ENCODE measurements at places on chromosomes 11 and 22.

GRCh38 chr11:72762641-72763304 lies 10.6 kb upstream of the ARAP1 start:
- DNase-seq = no peak

- DNase-seq = no peak
Measured at GRCh38 chr11:7890417-7891172, 40.5 kb downstream of the OR10A6 start.

- no peak for DNase-seq
Measured at GRCh38 chr22:50420581-50420980, 54.3 kb downstream of the SBF1 start.

DNA sequence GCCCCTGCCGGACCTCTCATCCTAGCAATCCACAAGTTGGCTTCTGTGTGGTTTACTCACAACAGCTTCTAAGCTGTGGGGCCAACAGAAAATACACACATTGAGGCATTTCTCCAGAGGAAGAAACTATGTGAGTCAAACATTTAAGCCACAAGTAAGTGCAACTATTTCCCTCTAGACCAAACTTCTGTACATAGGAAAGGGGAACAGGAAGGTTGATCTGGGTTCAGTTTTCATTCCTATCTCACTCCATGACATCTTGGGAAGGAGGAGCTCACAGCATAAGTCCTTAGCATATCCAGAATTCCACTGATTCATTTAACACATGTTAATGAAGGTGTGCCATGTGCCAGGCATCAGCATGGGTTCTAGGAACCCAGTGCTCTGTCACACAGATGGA lies 72.8 kb upstream of the PICALM start:
- no peak for DNase-seq

DNA sequence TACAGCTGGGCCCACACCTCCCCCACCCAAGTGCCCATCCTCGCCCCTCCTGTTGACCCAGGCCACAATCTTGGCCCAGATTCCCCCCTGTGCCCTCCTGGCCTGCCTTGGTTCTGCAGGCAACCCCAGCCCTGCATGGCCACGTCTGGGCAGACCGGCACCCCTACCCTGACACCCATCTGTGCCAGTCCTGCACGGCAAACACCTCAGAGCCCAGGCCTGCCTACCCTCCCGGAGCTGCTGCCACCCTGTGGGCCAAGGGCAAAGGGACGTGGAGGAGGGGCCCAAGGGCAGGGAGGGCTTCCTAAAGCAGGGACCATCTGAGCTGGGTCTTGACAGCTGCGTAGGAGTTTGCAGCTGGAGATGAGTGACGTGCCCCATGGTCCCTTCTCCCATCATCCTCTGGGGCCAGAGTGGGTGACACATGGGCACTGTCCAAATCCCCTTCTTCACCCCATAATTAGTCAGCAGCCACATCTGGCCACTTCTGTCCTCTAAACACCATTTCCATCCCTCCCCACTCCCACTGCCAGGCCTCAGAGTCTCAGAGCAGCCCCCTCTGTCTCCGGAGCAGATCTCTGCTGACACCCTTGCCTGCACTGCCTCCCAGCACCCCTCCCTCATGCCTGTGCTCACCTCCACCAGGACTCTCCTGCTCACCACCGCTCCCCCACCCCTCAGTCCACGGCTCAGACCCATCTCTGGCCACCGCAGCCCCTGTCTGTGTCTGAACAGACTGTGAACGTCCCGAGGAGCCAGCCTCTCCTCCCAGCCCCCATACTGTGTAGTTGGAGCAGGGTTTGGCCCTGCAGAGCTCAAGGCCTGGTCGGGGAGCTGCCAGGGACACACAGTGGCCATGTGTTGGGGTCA lies 35.6 kb upstream of the PPARA start:
- no peak for DNase-seq

- no peak for DNase-seq
Measured at GRCh38 chr22:24291515-24292201, 21.0 kb downstream of the SPECC1L start.

DNA sequence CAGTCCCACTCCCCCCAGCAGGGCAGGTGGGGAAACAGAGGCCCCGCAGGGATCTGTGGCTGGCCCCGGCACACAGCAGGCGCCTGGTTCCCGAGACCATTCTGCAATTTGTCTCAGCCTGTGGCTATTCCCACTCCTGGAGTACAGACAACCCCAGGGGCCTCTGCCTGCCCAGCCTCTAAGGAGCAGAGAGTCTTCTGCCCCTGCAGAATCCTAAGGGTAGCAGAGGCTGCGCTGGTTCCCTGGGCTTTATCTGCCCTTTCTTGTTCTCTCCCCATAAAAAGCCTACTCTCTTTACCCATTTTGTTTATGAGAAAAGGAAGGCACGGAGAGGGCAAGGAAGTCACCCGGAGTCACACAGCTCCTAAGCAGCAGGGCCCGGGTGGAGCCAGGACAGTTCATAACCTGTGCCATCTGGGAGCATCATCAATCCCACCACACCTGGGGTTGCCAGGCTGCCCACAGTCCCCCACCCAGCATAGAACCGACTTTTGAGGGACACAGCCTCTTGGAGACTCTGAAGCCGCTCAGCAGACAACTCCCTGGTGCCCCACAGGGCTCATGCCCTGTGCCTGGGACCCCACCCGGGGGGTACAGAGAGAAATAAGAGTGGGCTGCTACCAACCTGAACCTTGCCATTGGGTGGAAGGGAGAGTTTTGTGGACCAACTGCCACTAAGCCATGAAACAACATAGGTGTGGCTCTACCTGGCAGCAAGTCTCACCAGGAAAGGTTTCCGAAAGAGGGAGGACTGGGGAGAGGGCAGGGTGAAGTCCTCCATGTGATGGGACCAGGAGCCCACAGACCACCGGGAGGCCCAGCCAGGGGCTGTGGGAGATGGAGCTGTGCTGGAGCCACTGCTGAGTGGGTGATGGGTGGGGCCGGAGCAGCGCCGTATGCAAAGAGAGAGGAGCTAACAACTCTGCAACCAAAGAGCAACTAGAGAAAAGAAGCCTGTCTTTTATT lies 17.2 kb upstream of the LINC01488 start:
- DNase-seq = no peak

- no peak for DNase-seq
Measured at GRCh38 chr11:79362206-79362757, 78.5 kb downstream of the TENM4 start.

DNA sequence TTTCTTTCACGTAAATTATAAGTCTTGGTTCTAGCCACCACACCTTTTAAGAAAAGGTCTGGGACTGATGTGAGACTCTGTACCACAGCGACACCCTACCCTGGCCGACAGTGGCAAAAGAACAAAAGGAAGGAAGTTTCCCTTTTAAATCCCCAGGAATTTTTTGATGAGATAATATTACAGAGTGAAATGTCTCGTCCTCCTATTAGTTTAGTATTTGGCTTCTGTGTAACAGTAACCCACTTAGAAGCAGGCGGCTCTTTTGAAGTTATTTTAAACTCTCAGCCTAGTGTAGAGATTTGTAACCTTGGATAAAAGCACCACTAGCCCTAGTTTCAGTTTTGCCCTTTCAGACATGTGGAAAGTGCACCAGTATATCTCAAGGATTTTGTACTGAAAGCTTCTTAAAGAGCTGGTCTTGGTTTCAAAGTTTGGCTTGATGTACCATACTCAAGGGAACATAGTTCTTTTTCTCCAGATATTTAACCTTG lies 84.1 kb downstream of the C22orf31 start:
- no peak for DNase-seq

GRCh38 chr22:46676881-46677280 lies 56.7 kb downstream of the GRAMD4 start:
- no peak for DNase-seq

DNA sequence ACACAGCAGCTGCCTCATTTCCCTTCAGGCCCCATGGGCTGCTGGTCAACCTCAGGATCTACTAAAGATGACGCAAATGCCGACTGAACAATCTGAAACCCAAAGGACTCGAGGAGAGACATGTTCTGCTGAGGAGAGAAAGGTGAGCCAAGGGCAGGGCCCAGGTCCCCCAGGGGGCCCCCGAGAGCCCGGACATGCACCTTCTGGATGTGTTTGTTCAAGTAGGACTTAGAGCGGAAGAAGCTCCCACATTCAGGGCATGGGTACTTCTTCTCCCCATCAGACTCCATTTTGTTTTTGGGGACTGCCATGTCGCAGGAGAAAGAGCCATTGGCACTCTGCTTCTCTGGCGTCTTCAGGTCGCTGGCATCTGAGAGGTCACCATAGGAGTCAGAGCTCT lies 19.3 kb downstream of the PATZ1 start:
- no peak for DNase-seq

DNA sequence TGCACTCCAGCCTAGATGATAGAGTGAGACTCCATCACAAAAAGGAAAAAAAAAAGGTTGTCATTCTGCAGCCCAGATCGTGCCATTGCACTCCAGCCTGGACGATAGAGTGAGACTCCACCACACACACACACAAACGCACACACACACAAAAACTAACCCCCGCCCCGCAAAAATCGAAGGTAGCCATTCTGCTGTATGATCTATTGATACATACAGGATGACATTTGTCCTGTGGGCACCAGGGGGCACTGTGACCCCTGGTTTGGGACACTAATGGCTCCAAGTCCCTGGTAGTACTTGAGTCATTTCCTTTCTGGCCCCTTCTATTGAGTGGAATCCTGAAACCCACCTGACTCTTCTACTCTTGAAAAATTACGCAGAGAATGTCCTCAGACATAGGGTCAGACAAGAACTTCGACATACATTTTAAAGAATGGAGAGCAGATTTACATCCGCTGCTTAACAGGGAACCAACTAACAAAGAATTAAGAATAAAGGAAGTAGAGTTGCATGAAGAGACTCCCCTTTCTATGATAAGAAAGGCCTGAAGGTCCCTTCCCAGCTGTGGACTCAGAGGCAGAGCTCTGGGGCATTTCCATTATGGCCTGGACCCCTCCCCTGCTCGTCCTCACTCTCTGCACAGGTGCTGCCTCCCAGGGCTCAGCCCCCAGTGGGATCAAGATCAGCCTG lies 35.0 kb upstream of the PRAME start:
- DNase-seq = no peak

DNA sequence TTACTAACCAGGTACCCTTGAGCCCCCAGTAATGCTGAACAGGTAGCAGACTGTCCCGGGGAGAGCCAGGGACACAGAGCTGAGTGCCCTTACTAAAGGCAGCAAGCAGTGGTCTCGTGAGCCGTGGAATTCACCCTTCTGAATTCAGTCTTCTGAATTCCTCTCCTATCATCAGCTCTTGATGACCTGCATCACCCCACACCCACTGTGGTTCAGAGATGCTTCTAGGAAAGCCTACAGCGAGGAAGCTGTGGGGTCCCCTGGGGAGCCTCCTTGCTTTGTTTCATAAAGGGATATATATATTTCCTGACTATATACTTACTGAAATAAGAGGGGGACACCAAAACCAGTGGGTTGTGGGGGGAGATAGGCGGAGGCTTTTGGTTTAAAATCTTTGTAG lies 2.6 kb downstream of the SPATA19 start:
- no peak for DNase-seq

DNA sequence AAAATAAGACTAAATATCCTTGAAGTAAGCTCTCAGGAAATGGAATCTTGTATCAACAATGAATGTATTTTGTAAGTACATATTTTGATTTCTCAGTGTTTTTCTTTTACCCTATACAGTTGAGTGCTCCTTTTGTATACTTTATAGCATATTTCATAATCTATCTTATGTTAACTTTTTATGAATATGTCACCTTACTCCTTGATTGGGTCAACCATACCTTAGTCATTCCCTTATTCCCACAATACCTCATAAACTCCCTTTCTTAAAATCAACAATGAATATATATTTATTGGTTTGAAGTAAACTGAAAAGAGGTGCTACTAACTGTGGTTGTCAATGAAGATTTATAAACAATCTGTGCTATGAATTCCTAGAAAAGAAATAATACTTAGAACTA lies 686.2 kb downstream of the METTL15 start:
- DNase-seq = no peak

- DNase-seq = no peak
Measured at GRCh38 chr11:57288771-57289579, 35.8 kb downstream of the TNKS1BP1 start.

DNA sequence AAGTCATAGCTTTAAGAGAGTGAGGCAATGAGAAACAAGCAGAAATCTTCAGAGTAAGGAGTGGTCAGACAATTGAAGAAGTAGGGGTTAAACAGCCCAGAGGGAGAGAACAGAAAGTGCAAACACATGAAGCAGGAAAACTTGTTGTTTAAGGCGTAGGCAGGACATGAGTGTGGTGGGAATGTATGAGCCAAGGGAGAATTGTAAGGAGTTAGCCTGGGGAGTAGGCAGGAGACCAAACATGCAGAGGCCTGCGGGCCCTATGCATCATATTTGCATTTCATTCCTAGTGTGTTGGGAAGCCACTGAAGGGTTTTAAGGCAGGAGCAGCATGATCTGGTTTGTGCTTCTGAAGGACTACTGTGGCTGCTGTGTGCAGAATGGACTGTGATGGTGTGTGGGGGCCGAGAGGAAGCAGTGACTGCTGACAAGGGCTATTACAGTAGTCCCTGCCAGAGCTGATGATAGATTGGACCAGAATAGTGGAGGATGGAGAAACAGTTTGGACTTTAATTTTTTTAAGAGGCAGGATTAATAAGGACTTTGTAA lies 179.9 kb upstream of the C11orf87 start:
- no peak for DNase-seq

GRCh38 chr11:35501776-35502175 lies 23.6 kb downstream of the PAMR1 start:
- DNase-seq = no peak

DNA sequence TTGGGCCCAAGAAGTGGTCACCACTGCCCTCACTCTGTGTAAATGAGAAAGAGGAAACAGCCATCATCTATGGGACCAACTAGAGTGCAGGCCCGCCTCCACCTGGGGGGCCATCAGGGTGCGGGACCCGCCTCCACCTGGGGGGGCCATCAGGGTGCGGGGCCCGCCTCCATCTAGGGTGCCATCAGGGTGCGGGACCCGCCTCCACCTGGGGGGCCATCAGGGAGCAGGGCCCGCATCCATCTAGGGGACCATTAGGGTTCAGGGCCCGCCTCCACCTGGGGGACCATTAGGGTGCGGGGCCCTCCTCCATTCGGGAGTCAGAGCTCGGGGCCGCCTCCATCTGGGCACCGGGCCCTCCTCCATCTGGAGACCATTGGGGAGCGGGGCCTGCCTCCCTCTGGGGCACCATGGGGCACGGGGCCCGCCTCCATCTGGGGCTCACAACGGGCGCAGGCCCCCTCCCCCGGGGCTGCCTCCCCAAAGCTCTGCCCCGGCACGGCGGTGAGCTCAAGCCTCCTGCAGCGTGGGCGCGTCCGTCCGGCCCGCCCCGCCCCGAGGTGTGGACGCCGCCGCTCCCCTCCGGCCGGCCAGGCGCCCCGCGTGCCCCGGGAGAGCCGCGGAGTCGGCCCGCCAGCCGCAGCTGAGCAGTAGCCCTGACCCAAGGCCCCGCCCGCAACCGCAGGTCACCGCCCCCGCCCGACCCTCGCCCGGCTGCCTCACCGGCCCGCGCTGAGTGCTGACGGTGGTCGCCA lies 512 bp downstream of the TOLLIP start:
- no peak for DNase-seq

DNA sequence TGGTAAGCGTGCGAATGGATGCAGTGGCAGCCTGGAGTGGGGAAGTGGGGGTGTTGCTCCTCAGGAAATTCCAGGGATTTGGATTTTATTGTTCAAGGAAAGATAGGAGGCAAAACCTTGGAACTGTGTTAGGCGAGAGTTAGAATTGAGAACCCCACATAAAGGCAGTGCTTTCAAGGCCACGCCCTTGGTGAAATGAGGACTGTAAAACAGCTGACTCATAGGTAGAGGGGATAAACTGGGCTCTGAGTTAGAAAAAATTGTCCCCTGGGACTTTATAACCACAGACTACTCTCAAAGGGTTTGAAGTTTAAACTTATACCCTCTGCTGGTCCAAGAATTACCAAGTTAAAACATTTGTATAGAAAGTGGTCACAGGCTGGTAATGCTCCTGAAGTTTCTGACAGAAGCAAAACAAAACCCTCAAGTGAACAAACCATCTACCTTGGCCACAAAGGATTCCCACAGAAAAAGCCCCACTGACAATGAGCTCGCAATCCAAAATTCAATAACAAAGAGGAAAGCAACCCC lies 250.3 kb upstream of the TBCEL start:
- no peak for DNase-seq
